ENCODE measurements at places on chromosomes 2 and 18. TPM values are rescaled to one million over a fixed set of nuclear protein-coding genes. Genes with fewer than 3 reads are reported as not detected.

The C2orf80 gene
- total RNA-seq: not detected

The HOXD4 gene
- total RNA-seq: 0.79 TPM

DNA sequence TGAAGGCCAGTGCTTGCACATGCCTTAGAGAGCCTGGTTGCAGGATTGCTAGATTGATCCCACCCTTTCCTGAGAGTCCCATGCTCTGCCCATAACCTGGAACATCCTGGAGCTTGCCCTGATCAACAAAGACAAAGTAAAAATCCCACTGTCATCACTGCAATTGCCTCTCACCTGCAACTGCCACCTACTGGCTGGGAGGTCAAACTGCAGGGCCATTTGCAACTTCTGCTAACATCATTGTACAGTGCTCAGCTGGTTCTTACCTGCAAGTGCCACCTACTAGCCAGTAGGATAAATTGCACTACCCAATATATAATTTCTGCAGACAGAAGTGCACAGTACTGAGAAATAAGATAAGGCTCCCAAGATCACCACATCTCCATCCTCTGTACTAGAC, 947.5 kb downstream of the CPS1 start:
- DNase-seq: no peak
- H3K36me3 ChIP-seq: no peaks in the 10 kb centered on the region
- no peaks in the 10 kb centered on the region for H3K4me1 ChIP-seq
- no peak overlapping the region for H3K27ac ChIP-seq
- no peak overlapping the region for H3K4me3 ChIP-seq
- H3K27me3 ChIP-seq: no peaks in the 10 kb centered on the region

DNA sequence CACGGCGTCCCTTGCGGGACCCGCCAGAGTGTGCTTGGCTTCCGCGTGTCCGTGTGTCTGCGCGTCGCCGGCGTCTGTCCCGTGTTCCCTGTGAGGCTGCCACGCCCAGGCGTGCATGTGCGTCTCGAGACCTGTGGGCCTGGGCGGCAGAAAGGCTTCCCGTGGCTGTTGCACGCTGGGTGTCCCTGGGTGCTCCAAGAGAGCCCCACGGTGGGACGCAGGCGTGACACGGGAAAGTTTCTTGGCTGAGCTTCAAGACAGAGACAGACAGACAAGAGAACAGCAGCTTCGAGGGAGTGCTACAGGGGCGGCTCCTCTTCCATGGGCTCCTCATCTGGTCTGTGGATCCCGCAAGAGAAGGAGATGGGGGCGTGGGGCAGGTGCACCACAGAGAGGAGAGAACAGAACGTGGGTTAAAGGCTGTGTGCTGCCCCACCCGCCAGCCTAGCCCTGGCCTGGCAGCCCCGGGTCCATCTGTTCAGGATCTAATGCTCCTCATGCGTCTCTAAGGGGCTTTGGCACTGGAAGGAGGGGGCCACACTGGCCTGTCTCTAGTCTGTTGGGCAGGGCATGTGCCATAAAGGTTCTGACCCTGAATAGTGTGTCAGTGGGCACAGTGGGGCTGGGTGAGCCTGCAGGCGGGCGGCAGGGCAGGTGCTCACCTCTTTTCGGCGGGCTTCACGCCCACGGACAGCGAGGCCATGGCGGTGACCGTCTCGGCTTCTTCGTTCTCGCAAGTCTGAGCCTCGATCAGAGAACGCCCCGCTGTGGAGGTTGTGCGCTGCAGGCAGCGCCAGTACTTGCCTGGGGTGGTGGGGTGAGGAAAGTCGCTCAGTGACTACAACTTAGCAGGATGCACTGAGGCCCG, 205.1 kb downstream of the TWIST2 start:
- no peak for DNase-seq
- H3K27me3 ChIP-seq: no peaks in the 10 kb centered on the region
- H3K4me1 ChIP-seq: no peaks in the 10 kb centered on the region
- H3K36me3 ChIP-seq: peaks cover 36% of the 10 kb centered on the region

DNA sequence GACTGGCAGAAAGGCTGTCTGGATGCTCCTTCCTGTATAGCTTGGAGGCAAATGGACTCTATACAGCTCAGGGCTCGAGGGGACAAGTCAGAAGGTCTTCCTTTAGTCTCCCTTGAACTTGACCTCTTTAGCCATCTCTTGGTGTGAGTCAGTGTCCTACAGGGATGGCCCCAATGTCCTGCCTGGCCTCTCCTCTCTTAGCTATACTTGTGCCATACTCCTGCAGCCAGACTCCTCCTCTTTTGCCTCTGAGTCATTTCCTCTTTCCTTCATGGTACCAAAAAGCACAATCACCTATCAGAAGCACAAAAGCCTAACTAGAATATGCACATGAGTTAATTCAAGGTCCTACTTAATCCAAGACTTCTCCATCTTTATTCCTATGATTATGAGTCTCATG, 112.7 kb downstream of the XRCC5 start:
- H3K4me1 ChIP-seq: peaks cover 6% of the 10 kb centered on the region
- H3K27ac ChIP-seq: no peak overlapping the region
- no peaks in the 10 kb centered on the region for H3K36me3 ChIP-seq
- H3K27me3 ChIP-seq: no peaks in the 10 kb centered on the region

DNA sequence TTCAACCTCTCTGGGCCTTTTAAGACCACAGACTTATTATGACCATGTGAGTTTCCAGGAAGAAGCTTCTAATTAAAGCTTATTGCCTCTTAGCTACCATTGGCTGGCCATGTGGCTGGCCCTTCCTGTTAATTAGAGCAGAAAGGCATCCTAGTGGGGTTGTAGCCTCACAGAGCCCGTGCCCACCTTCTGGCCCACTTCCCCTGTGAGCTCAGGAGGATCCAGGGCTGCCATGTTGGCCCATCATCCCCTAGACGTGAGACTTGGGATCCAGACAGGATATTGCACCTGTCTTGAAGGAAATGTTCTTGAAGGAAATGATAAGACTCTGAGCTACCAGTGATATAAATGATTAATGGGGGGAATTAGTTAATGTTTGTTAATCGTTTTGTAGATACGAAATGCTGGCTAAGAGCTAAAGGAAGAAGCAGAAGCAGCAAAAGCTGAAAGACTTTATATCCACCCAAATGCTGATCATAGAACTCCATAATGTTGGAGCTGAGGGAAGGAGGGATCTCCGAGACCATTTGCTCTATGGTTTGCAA, 255.4 kb downstream of the CLIP4 start:
- H3K4me3 ChIP-seq: no peak overlapping the region
- no peaks in the 10 kb centered on the region for H3K4me1 ChIP-seq
- H3K36me3 ChIP-seq: no peaks in the 10 kb centered on the region
- no peak overlapping the region for H3K27ac ChIP-seq
